ENCODE measurements at places on chromosomes 12 and 14.

DNA sequence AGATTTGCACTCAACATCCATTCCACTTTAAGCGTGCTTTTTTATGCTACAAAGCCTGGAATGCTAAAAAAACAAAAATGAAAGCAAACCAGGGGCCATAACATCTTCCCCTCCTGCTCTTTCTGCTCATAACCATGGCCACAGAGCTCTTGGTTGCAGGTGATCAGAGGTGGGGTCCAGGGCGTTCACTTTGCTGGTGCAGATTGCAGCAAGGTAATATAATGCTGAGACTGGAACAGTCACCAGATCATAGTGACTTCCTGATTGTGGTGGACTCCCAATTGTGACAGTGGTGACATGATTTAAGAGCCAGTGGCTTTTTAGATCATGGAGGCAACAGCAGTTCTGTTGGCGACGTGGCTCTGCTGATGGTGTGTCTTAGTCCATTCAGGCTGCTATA, 115.0 kb upstream of the CPM start:
- DNase-seq, result no peak

GRCh38 chr12:15427913-15428312, 105.6 kb downstream of the PTPRO start:
- no peak for DNase-seq

DNA sequence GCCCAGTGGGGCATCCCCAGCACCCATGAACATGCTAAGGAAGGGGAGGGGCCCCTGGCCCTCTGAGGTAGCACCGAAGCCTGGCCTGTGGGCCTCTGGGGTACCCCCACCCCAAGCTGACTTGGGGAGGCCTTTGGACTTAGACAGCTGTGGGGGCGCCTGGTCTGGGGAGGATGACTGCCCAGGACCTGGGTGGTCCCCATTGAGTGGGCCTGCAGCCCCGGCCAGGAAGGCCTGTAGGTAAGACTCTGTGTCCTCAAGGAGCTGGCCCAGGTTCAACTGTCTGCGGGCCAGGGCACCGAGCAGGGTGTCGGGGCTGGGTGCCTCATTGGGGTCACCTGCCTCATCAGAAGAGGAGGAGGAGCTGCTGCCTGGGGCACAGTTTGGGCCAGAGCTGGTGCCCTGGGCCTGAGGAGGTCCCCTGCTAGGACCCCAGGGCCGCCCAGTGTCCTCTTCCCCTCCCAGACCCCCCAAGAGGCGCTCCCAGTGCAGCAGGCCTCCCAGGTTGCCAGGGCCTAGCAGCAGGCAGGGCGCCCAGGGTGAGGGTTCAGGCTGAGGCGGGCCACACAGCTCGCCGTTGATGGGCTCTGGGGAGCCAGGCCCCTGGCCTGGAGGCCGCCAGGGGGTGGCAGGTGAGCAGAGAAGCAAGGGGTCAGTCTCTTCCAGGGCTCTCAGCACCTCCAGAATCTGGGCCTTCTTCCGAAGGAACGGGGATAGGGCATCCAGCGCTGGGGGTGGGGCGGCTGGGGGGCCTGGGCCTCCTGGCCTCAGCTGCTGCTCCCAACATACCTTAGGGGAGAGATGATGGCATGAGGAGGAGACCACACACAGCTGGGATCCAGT, 31.4 kb downstream of the NCKAP5L start:
- no peak for DNase-seq

DNA sequence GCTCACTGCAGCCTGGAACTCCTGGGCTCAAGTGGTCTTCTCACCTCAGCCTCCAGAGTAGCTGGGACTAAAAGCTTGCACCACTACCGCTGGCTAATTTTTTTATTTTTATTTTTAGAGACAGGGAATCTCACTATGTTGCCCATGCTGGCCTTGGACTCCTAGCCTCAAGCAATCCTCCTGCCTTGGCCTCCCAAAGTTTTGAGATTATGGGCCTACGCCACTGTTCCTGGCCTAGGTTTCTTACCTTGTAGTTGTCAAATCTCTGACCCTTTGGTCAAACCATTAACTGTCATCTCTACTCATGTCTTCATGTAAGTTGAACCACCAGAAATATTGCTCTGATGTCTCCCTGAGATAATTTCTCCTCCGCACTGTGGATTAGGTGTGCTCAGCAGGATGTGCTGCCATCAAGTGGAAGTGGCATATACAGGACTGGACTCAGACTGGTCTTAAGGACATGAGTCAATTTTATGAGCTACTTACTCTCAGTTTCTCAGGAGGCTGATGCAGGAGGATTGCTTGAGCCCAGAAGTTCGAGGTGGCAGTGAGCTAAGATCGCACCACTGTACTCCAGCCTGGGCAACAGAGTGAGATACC, 28.5 kb downstream of the ACTR6 start:
- DNase-seq, result no peak

DNA sequence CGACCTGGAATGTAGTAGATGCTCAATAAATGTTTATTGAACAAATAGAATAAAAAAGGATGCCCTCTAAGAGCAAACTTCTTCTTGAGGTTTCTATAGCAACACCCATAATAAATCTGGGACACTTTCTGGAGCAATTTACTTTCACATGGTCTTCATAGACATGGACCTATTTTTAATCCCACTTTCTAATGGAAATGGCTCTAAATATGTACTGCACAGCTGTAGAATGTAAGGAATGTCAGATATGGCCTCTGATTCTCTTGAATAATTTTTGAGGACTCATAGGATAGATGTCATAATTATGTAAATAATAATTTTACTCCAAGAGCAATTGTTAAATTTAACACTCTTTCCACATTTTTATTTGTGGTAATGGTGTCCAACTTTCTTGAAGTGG, 133.5 kb upstream of the DAAM1 start:
- no peak for DNase-seq

Measured in stimulated activated CD8-positive, alpha-beta memory T cell treated with anti-CD3 and anti-CD28 coated beads, Interleukin-2, amount 100 ng/mL, for 1 hour (primary cell).